ENCODE measurements at places on chromosomes 6 and 20.

GRCh38 chr20:44137266-44137801 lies 49.7 kb downstream of the JPH2 start:
- DNase-seq: no peak

- no peak for DNase-seq
These were observed 81.3 kb upstream of the SIRPA start for GRCh38 chr20:1813674-1814635.

DNA sequence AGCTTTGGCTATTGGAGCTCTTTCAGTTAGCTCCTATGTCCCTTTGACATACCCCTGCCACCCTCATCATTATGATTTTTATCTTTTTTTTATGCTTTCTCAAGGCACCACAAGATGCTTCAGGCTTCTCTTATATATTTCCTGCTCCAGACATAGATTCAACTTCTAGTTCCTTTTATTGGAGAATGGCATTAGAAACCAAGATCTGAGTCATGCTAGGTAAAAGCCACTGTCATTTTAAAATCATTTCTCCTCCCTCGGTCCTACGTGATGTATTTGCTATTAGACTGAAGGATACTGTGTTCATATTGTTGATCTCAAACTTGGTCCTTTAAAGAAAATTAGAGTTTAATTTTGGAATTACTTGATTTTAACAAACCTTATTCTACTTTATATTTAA lies 8.3 kb downstream of the TENT5A start:
- DNase-seq: no peak

- no peak for DNase-seq
These were observed 34.1 kb upstream of the SPACA1 start for GRCh38 chr6:88013554-88013953.

DNA sequence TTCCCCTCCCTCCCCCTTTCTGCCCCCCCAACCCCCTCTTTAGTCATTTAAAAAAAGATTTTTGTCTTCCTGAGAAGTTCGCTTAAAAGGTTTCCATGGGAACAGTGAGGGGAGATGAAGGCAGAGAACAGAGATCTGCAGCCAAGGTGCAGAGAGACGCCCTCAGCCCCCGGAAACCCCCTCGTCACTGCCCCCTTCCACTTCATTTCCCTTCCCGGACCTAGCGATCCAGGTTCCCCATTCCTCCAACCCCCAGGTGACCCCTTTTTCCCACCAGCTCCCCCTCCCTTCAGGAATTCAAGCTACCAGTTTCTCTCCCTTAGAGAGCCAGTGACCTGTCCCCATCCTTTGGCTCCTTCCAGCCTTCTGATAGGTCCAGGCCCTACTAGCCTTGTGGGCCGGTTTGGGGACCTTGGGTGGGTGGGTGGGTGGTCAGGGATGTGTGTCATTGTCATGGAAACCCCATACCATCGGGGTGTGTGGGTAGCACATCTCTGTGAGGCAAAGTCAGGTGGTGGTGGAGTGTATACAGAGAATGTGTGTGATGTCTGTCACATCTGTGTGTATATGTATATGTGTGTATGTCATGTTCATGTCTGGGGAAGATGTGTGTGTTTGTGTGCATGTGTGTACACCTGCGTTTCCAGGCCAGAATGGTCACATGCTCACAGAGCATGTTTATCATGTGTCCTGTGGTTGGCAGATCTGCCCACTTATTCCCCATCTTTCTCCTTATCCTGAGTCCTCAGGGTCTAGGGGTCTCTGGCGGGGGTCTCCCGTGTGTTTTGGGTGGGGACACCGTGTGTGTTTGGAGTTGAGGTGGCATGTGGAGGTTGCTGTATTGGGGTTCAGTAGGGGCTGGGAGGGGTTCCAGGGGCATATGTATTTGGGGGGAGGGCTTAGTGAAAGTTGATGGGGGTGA lies 7.0 kb downstream of the SYNGAP1 start:
- DNase-seq: no peak

DNA sequence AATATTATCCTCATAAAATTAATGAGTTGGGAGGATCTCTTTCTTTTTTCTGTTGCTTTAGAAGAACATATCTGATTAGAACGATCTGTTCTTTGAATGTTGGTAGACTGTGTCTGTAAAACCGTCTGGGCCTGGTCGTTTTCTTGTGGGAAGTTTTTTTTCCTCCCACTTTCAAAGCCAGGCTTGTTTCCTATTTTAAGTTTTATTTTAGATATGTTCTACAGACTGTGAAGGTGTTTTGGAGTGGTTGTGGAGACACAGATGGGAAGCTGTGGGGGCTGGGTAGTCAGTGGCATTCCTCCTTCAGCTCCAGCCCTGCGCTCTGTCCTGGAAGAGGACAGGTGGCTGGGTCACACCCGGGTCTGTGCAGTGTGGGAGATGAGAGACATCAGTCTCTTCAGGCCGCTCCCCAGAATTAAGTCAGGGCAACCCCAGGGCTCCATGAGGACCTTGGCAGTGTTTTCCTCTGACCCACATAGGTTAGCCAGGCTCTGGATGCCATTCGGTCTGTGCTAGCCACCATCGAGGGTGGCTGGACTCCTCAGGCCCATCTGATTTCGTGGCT lies 92.0 kb upstream of the SCP2D1 start:
- DNase-seq: no peak

DNA sequence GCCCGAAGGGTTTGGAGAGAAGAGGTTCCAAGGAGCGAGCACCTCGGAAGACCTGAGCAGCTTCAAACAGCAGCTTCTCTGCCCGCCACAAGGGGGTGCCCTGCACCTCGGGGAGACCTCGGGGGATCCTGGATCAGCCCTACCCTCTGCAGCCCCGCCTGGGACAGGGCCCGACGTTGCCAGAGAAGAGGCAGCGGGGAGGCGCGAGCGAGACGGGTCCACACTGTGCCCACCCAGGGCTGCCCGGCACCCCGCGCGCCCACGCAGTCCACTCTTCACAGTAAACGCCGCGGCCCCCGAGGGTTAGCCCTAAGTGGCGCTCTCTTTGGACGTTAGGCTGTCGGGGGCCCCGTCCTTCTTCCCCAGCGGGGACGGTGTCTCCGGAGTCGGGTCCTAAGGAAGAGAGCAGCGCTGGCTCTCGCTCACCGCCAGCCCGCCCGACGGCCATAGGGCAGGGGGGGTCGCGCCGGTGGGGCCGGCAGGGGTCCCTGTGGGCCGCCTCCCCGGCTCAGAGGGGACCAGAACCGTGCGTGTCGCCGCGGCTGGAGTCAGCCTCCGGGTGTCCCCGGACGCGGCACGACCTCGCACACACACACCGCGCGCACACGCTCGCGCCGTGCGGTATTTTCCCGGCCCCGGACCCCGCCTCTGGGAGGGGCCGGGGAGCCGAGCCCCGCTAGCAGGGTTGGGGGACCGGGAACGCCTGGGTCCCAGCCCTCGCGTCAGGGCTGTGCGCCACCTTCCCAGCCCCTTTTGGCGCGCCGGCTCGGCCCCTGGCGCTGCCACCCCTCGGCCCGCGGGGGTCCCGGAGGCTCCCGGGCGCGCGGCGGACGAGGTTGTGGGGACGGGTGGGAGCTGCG lies 929 bp downstream of the CDH22 start:
- DNase-seq: no peak

DNA sequence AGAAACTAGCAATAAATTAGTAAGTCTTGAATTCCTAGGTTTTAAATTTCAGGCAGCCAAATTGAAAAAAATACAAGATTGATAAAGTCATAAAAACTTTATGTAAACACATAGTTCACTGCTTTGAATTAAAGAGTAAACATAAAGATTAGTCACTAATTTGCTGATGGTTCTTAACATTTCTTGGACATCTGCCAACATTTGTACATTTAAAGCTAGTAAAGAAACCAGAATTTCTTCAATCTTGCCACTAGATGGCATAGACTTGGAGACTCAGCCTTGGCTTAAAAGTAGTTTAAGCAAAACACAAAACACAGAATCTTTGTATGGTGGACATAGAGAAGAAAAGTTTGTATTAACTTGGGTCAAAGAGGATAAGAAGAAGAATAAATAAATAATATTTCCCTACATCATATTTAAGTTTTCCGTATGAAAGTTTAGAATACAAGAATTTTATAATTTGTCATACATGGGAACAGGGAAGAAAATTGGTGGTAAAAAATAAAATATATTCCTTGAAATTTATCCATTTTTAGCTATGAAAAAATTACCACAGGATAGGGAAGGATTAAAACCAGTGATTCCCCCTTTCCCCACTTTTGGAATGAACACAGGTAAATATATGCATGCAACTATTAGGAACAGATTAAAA lies 41.7 kb upstream of the FAM135A start:
- peak; percentile 77 for DNase-seq

GRCh38 chr6:76072562-76072961 lies at the start of gene IMPG1:
Gene IMPG1, minus strand, starts transcription at chr6:76072662. Its CDS starts 174 bp downstream, at chr6:76072488.
- DNase-seq: no peak

DNA sequence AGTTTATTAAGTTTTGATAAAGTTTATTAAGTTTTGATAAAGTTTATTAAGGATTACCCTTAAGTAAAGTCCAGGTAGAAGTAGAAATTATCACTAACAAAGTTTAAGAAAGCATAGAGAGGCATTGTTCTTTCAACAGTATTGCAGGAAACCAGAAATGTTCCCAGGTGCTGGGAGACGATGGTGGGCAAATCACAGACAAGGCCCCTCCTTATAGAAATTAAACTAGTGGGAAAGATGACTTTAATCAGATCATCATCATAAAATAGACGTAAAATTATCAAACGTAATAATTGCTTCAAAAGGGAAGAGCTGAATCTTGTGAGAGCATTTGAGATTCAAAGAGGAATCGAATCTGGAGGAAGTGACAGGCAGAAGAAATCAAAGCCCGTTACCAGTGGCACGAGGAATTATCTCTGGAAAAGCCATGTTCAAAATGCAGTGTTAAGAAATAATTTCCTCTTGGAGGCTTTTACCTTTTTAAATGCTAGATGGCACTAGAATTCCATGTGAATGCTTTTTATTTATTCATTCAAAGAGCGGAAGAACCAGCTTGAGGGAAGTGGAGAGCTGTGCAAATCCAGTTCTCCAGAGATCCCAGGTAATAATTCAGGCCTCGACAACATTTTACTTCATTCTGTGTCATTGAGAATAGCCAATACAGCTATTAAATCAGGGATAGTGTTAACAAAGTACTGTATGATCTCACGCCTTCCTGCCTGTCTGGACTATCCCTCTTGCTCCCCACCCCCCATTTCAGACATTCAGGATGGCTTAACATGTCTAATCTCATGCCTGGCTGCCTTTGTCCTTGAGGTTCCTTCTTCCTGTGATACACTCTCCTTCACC lies 1.0 kb upstream of the APMAP start:
- no peak for DNase-seq

GRCh38 chr6:131733376-131734016 lies 22.7 kb upstream of the CTAGE9 start:
- DNase-seq: peak; percentile 18

- DNase-seq: no peak
These were observed 1.2 kb downstream of the PAK5 start for GRCh38 chr20:9837634-9838033.

GRCh38 chr6:107695061-107695720 lies 128.9 kb downstream of the SCML4 start:
- DNase-seq: no peak

DNA sequence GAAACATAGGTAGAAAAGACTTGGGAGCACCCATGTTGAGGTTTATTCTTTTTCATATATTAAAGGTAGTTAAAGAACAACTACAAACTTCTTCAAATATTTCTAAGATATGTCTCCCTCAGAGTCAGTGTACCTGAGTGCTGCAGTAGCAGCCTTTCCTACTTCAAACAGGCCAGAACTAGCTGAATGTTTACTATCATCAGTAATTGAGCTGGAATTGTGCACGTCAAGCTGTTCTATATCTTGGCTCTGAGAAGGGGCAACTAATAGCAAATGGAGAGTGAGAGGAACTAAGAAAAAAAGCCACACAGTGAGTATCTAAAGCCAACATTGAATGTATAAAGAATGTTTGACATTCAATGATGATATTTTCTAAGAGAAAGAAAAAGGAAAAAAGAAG lies 21.7 kb downstream of the MTCL3 start:
- no peak for DNase-seq

DNA sequence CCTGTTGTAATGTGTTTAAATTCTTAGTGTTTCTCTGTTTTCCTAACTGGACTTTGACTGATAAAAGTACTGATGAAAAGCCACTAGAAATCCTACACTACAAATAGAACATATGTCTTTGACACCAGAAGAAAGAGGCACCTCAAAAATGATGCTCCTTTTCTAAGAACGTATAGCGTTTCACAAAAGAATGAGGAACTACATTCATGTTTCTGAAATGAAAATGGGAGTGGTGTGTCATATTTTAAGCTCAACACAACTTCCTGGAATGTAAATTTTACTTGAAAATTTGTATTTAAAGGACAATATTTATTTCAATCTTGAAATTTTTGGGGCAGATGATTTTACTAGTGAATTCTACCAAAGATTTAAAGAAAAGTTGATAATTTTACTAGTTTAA lies 35.3 kb downstream of the KIAA0408 start:
- DNase-seq: no peak

- no peak for DNase-seq
These were observed 58.8 kb downstream of the ZBTB9 start for GRCh38 chr6:33513213-33513612.

DNA sequence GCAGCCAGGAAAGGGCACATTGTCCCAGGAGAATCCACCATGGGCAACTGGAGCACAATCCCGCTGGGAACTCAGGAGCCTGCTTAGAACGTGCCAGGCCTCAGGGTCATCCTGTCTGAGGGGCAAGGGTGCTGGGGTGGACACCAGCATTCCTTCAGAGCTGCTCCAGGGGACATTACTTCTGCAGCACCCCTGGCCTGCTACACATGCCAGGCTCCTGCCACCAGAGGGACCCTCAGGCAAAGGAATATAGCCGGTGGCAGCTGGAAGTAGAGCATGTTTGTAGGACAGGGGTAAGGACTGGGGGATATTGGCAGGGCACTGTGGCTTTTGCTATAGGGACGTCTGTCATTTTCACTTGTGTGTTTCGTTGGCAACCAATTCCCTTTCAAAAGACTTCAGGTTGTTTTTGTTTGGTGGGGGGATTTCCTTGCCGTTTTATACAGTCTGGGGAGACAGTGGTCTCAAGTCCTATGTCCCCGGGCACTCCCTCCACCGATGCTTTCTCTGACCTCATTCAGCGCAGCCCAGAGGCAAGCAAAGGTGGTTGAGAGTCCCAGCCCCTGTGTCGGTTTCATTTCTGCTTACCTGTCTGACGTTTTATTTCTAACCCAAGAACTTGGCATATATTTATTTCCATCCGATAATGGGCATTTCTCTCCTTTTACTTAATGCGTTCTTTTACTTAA lies 130.8 kb downstream of the JPH2 start:
- DNase-seq: no peak

DNA sequence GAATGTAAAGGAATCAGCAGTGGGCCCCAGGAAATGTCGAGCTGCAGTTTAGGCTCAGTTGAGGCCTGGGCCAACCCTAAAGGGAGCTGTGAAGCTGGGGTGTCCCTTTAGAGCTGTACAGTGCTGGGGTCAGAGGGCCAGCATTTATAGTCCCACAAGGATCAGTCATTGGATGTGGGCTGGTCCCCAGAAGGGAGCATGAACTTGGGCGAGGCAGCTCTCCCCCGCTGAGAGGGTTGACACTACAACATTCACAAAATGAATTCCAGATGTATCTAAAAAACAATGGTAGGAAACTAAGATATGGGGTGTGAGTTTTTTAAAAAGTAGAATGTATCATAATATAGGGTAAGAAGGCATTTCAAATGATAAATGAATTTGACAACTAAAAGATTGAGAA lies 29.7 kb upstream of the TMX4 start:
- no peak for DNase-seq

All from spinal cord (tissue), 10 donors.